Stimulated activated CD4-positive, alpha-beta T cell treated with anti-CD3 and anti-CD28 coated beads, Interleukin-15, amount 100 ng/mL, for 48 hours (primary cell): ENCODE measurements at places on chromosomes 13 and 19.

GRCh38 chr19:32289566-32290210, 55.7 kb upstream of the ZNF507 start:
- DNase-seq = no peak

- DNase-seq = no peak
Observed at GRCh38 chr13:37100731-37101130, 4.7 kb downstream of the CSNK1A1L start.

- no peak for DNase-seq
Observed at GRCh38 chr13:102645701-102646100, 48.9 kb downstream of the TPP2 start.

GRCh38 chr13:30305456-30305970, 1.8 kb downstream of the KATNAL1 start:
- no peak for DNase-seq

DNA sequence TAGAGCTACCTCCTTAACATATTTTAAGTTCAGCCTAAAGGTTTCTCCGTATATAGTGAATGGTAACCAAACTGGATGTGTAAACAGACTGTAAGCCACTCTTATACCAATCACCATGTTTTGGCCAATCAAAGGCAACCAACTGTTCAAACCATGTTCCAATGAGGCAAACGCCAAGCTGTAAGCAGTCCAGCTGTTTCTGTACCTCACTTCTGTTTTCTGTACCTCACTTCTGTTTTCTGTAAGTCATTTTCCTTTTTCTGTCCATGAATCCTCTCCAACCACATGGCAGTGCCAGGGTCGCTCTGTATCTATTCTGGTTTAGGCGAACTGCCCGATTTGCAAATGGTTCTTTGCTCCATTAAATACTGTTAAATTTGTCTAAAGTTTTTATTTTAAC, 24.4 kb downstream of the COMMD6 start:
- DNase-seq = no peak

GRCh38 chr13:29509999-29510589, 85.4 kb downstream of the SLC7A1 start:
- DNase-seq = no peak

DNA sequence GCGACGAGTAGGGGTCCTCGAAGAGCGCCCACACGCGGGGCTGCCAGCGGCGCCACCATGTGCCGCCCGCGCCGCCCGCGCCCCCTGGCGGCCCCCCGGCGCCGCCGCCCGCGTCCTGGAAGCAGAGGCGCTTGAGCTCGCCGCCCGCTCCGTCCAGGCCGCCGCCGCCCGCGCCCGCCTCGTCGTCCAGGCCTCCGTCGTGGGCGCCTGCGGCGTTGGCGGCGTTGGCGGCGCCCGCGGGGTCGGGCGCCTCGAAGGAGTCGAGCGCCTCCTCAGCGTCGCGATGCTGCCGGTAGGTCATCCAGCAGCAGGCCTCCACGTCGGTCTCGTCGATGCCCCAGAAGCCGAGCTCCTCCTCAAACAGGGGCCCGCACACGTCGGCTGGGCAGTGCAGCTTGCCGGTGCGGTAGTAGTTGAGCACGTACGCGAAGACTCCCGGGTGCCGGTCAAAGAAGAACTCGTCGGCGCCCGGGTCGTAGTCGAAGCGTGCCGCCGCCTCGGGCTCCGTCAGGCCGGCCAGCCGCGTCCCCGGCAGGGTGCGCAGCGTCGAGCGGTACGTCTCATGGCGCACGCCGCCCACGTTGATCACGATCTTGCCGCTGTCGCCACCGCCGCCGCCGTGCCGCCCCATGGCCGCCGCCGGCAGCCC, 829 bp downstream of the KCNC3 start:
- no peak for DNase-seq
